ENCODE measurements at places on chromosomes 13 and 19.

DNA sequence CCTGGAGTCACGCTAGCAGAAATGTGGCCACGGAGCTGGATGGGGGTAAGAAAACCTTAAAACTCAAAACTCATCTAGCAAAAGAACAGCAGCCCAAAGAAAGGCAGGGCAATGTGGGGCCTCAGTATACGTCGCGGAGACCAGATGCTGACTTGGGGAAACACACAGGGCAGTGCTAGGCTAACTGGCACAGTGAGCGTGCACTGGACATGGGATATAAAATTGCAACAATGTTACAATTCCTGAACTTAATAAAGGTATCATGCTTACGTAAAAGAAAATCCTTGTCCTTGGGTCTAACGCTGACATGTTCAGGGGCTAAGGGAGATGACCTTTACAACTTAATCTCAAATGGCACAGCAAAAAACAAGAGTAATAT lies 40.5 kb downstream of the COL4A1 start:
- DNase-seq = no peak

DNA sequence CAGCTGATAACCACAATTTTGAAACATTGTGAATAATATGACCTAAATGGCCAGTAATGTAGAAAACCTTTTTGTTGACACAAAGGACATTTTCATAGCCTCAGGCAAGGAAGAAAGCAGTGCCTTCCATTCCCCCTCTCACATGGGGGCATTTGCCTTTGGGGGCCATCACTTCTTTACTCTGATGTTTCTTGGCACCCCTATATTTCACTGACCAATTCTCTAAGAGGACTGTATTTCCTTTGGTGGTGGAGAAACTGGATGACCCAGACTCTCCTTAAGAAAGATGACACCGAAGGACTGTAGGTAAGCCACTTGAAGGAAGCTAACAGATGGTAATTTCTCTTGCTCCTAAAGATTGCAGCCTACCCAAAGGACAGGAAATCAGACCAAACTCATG lies 254.6 kb downstream of the DCLK1 start:
- DNase-seq = no peak

- no peak for DNase-seq
Observed at GRCh38 chr19:10551698-10552301, 8.1 kb downstream of the ATG4D start.

- DNase-seq = no peak
Observed at GRCh38 chr13:67574320-67575233, 344.4 kb upstream of the PCDH9 start.

DNA sequence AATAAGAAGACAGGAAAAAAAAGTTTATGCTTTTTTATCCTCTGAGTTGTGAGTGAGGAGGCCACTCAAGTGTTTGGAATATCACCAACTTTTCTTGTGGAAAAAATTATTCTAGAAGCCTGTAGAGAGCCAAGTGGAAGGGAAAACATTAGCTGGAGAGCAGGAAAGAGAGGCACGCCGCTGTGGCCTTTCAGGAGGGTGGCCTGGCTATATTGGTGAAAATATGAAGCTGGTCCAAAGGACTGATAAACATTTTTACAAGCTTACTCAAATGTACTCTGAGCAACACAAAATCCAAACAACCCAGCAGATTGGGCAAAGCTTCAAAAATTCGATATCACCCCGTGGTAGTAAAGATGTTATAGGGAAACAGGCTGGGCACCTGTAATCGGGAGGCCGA lies 2.3 kb upstream of the EIF3G start:
- DNase-seq = no peak

DNA sequence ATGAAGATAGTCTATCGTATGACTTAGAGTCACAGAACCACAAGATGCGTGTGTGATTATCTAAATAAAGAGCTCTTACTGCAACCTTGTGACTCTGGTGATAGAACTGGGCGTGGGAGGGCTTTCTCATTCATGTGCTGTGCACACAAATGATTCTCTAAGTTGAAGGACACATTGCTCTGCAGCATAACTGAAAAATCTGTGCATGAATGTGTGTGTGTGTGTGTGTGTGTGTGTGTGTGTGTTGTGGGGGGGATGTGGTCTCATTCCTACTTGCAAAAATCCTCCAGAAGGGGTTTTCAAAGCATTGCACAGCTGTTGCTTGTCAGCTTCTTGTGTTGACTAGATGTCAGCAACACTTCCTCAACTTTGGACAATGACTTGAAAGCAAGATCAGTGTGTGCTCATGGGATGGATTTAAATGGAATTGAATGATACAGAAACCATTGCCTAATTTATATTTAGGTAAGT lies 22.4 kb downstream of the LRCH1 start:
- no peak for DNase-seq

- DNase-seq = no peak
Observed at GRCh38 chr19:43743059-43743458, 11.7 kb downstream of the SMG9 start.

GRCh38 chr19:47081095-47081494 lies 32.5 kb downstream of the ZC3H4 start:
- no peak for DNase-seq

- no peak for DNase-seq
Observed at GRCh38 chr13:44157606-44158005, 216.0 kb upstream of the SERP2 start.

- DNase-seq = no peak
Observed at GRCh38 chr13:76894401-76895110, 8.4 kb upstream of the KCTD12 start.

DNA sequence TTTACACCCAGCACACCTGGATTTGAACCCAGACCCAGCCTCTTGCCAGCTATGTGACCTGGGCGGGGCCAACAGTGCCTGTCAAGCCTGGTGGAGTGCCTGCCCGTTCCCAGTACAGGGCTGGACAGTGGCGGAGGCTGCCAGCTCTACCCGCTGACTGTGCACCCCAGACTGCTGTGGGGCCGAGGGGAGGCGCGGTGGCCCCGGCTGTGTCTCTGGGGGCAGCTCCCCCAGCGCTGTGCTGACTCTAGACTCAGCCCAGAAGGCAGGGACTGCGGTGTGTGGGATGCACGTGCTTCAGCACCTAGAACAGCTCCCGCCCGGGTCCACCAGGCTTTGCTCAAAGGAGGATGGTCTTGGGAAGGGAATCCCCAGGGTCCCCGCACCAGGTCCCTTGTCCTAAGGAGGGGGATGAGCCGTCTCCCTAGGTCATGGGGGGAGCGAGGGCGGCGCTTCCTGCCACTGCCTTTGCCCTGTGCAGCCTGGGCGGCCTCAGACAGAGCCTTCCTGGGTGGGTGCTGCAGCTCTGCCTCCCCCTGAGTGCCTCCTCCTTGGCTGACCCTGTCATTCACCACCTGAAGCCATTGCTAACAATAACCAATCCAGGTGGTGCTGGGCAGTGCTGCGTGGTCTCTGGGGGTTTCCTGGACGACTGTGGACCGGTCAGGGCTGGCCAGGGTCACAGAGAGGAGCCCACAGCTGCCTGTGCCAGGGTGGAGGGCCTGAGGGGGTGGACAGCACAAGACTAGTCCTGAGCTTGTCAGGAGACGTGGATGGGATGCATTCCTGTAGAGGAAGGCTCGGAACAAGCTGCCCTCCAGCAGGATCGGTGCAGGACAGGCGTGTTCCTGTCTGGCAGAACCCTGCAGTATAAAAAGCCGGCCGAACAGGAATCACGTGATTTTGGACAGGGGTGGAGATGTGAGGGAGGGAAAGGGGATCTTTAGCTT lies 18.6 kb downstream of the TMEM255B start:
- DNase-seq = no peak

GRCh38 chr19:658916-659839 lies 3.8 kb downstream of the RNF126 start:
- DNase-seq = peak; percentile 38

- no peak for DNase-seq
Observed at GRCh38 chr19:51090471-51090870, 7.8 kb upstream of the KLK14 start.

GRCh38 chr13:71291842-71292146 lies 575.2 kb downstream of the DACH1 start:
- no peak for DNase-seq

DNA sequence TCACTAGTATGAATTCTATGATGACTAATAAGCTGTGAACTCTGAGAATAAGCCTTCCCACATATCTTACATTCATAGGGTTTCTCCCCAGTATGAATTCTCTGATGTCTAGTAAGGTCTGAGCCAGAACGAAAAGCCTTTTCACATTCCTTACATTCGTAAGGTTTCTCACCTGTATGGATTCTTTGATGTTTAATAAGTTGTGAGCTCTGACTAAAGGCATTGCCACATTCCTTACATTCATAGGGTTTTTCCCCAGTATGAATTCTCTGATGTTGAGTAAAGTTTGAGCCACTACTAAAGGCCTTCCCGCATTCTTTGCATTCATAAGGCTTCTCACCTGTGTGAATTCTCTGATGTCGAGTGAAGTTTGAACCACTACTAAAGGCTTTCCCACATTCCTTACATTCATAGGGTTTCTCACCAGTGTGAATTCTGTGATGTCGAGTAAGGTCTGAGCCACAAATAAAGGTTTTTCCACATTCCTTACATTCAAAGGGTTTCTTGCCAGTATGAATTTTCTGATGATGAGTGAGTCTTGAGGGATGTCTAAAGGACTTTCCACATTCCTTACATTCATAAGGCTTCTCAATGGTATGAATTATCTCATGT lies 30.7 kb upstream of the ZFP82 start:
- no peak for DNase-seq

- no peak for DNase-seq
Observed at GRCh38 chr19:2634228-2634951, 68.1 kb downstream of the GNG7 start.

- DNase-seq = no peak
Observed at GRCh38 chr13:54194233-54195024, 1165.8 kb downstream of the OLFM4 start.

DNA sequence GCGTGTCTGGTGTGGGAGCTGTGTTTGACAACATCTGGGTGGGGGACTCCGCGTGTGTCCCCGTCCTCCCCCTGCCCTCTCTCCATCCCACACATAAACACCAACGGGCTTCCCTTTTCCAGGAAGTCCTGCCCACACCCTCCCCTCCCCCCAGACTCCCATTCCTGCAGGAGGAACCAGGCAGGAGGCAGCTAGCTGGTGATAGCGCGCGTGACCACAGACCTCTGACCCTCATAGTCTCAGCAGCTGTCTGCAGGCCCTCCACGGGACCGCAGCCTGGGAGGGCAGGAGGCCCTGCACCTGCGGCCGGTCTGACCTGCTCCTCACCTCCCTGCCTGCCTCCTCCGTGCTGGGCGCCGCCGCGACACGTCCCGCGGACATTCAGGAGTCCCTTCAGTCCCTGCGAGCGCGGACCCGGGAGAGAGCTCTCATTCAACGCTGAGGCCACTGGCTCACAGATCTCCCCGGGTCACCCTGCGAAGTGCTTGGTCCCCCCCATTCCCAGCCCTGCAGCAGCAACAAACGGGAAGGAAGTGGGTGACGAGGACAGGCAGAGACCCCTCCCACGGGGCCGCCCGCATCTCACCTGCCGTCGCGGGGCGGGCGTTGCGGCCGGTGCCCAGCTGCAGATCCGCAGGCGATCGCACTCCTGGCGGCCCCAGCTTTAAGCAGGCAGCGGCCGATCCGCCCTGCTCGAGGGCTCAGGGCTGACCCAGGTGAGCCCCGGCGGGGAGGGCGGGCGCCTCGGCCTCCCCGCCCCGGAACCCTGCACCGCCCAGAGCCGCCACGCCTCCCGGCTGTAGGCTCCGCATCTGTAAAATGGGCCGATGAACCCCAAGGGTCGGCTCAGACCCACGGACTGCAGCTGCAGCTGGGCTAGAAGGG lies 1.1 kb upstream of the ACP5 start:
- DNase-seq = peak; percentile 24

DNA sequence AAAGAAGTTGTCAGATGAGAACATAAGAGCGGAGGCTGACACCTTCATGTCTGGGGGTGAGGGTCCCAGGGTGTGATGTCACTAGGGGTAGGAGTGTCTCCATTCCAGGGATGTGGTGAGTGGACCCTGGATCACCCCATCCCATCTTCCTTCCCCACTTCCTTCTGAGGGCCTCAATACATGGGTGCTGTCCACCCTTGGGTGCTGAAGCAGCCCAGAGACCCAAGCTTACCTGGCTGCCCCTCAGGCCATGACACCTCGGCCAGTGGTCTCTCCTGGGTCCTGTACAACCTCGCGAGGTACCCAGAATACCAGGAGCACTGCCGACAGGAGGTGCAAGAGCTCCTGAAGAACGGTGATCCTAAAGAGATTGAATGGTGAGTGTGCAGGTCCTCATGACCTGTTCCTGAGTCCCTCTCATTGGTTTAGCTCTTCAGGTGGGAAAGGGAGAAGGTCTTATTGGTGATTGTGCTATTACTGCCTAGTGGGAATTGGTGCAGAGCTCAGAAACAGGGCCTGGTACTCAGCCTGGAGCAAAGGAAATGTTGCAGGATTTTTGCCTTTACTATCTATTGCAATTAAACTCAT lies 37.7 kb upstream of the CYP4F8 start:
- no peak for DNase-seq

DNA sequence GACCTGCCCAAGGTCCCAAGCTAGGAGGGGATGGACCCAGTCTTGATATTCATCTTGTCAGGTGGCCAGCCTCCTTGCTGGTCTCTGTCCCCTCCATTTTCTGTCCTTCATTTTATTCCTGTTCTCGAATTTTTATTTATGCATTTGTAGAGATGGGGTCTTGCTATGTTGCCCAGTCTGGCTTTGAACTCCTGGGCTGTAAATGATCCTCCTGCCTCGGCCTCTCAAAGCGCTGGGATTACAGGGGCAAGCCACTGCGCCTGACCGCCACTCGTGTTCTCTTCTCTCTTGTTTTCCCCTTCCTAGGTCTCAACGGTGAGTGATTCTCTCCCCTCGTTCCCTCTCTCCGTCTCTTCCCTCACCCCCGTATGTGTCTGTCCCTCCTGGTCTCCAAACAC lies 10.6 kb upstream of the TPRX2 start:
- no peak for DNase-seq

DNA sequence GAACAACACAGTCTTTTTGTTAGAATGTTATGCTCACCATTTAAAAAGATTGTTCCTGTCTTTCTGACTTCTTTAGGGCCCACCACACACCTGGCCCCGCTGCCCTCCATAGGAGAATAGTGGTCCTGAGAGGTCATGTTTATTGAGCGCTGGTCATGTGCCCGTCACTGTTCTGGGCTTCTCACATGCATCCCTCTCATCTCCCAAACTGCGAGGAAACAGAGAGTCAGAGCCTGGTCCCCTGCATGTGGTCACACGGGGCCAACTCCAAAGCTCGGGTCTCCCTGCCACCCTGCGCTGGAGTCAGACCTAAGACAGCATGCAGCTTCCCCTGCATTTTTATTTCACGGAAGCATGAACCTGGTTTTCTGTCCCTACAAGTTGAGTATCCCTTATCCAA lies 70.4 kb upstream of the GPR183 start:
- DNase-seq = no peak

DNA sequence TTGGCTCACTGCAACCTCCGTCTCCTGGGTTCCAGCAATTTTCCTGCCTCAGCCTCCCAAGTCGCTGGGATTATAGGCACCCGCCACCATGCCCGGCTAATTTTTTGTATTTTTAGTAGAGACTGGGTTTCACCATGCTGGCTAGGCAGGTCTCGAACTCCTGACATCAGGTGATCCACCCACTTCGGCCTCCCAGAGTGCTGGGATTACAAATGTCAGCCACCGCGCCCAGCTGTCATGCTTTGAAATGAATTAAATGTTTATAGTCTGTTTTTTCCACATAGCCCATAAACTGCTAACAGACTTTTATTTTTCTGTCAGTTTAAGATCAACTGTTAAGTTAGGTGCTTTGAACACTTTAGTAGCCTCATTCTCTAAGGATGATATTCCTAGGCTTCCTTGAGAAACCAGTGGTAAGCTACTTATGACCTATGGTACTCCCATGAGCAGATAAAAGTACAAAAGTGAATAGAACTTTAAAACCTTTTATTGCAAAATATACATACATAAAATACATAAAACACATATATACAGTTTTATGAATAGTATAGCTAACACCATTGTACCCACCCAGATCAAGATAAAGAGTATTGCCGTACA lies 13.6 kb downstream of the TPP2 start:
- DNase-seq = no peak
